Stimulated activated CD4-positive, alpha-beta T cell treated with anti-CD3 and anti-CD28 coated beads, Interleukin-12 subunit alpha, Interleukin-12 subunit beta, amount 100 ng/mL, for 24 hours (primary cell): ENCODE measurements at places on chromosomes 16 and 17.

GRCh38 chr16:77060614-77061013 lies 130.4 kb upstream of the MON1B start:
- no peak for DNase-seq

GRCh38 chr17:65664266-65664665 lies 102.8 kb upstream of the AXIN2 start:
- DNase-seq = no peak

DNA sequence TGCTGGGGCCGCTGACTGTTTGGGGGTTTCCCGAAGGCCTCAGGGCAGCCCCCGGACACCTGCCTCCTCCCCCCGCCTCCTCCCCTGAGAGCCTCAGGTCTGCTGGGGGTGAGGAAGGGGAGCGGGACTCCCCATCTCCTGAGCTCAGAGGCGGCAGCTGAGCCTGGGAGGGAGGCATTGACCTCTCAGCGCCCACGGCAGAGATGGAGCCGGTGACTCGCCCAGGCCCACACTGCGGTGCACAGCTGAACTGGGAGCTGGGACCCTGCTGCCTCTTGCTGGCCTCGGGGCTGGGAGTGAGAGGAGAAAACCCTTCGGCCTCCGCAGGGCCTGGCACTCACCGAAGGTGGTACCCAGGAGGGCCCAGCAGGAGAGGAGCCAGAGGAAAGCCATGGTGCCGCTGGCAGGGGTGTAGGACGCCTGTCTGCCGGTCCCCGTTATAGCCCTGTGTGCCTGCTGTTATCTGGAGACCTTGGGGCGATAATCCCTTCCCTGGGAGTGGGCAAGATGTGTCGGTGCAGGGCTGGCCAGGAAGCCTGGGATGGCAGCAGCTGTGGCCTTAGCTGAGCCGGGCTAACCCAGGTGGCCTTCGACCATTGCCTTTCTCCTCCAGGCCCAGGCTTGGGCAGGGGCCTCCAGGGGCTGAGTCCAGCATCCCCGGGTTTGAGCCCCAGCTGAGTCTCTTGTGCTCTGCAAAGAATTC lies at the start of gene CTRB2:
Gene CTRB2 (minus strand): TSS at position 413 of the 703 bp plus-strand sequence. CDS start 20 bp downstream, at position 393.
- no peak for DNase-seq

GRCh38 chr17:78923660-78924453 lies 1.3 kb downstream of the TIMP2 start:
- DNase-seq = peak; percentile 42

DNA sequence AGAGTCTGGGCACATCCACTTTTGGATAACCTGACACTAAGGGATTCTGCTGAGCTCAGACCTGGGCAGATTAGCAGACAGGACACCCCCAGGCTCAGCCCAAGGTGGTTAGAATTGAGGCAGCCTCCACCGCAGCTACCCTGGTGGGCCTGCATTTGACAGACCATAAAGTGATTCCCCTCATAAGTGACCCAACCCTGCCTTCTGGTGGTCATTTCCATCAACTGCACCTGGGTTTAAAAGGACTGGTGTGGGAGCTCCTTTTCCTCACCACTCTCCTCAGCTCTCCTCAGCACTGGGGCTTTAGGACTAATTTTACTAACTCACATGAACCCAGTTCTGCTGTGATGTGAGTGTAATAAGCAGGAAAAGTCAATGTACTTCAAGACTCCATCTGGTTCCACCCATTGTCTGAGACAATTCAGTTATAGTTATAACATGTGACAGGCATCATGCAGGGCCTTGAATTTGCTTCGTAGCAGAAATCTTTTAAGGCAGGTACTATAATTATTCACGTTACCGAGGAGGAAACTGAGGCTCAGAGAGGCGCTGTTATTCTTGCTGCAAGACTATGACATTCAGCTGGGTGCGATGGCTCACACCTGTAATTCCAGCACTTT lies 42.5 kb downstream of the MYH3 start:
- no peak for DNase-seq

GRCh38 chr16:373848-374615 lies 3.7 kb upstream of the MRPL28 start:
- DNase-seq = no peak

- no peak for DNase-seq
These were observed 235.4 kb upstream of the MON1B start for GRCh38 chr16:76955629-76956028.

- peak; percentile 26 for DNase-seq
These were observed 6.7 kb upstream of the KRT31 start for GRCh38 chr17:41404024-41404671.

DNA sequence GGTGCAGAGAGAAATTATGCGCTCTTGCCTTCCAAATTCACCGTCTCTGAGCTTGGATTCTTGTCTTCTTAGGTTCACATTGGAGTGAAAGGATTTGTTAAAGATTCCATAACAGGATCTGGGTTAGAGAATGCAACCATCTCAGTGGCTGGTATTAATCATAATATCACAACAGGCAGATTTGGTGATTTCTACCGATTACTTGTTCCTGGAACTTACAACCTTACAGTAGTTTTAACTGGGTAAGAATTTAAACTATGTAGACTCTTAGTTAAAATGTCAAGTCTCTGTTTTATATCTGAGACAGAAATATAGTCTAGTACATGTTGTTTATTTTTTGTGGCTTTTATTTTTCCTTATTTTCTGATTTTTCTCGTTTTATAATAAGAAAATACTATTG lies 42.9 kb downstream of the CPD start:
- DNase-seq = no peak

DNA sequence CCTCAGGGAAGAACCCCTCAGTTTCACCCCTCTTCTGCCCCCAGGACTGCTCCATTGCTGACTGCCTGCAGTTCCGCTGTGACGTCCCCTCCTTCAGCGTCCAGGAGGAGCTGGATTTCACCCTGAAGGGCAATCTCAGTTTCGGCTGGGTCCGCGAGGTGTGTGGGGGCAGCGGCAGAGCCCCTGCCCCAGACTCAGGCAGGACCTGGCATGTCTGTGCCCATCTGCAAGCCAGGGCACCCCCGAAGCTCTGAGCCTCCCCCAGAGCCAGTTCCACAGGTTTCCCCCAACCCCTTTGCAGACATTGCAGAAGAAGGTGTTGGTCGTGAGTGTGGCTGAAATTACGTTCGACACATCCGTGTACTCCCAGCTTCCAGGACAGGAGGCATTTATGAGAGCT lies 4.4 kb downstream of the COX6A2 start:
- DNase-seq = no peak

DNA sequence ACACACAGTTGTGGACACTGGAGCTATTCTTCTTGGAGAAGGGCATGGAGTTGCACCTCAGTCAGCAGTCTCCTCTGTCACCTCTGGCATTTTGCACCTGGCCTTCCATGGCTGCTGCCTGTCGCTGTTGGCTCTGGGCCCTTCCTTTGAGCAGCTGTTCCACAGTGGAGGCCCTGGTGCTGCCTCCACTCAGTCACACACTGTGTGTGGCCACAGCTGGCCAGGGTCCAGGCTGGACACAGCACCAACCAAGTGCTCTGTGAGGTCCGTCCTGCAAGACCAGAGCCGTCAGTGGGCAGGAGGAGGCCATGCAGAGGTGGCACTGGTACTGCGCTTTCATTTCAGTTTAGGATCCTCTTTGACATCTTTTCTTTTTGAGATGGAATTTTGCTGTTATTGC lies 21.6 kb upstream of the MED9 start:
- no peak for DNase-seq

DNA sequence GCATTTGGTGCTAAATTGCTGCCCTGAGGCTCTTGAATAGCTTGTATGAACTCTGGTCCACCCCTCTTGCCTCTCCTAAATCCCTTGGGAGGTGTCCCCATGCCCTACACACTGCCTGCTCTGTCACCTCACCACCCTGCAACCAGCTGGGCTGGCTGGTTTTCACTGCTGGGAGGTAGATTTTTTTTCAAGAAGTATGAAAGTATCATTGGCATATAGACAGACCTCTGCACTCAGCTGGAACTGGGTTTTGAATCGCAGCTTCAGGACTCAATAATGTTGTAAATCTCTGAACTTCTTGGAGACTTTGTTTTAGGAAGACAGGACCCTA lies 184.9 kb downstream of the MSI2 start:
- no peak for DNase-seq

- DNase-seq = no peak
These were observed 59.8 kb downstream of the ADCY9 start for GRCh38 chr16:4056161-4057105.

DNA sequence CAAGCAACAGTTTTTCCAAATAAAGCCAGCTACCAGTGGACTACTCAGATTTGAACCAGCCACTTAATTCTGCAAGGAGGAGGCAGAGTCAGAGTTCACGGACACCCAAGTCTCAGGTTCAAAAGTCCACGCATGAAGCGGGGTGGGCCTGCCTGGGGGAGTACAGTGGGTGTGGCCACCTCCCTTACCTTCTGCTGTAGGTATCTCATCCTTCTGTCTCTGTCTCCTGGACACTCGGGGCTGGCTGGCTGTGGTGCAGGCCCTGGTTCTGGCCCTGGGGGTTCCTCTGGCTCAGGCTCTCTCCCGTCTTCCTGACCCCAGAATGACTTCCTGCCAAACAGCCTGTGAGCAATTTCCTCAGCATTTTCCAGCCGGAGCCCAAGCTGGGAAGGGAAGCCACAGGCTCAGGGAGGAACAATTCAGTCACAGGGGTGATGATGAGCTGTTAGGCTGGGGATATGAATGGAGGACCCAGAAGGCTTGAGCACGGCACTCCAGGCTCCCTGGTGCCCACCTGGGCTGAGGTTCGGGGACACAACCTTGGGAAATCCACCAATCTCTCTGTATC lies 101.9 kb downstream of the LITAF start:
- DNase-seq = no peak

GRCh38 chr17:33523577-33523981 lies 230.5 kb upstream of the ASIC2 start:
- no peak for DNase-seq

GRCh38 chr16:84026606-84027005 lies 16.0 kb downstream of the SLC38A8 start:
- DNase-seq = no peak

DNA sequence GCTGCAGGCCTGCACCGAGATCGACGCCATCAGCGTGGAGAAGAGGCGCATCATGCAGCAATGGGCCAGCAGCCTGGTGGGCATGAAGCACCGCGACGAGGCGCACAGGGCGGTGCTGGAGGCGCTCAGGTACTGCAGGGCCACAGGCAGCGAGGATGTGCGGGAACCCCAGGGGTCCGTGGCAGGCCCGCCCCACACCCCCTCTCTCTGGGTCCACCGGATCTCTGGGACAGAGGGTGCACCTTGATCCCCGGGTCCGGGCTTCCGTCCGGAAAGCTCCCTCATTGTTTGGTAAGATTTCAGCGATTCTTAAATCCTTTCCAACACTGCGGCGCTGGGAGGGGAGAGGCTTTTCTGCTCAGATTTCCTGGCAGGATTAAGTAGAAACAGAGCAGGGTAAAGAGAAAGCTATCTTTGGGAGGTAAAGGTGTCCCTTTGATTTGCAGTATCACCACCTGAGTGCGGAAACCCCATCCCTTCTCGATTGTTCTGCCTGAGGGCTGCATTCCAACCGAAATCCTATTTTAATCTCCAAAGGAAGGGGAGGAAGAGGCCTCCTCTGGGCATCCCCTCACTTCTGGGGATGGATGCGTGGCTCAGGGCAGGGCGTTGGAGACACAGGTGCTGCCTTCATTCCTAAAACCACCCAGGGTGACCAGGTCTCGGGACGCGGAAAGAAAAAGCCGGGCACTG lies 29.2 kb downstream of the CCDC40 start:
- no peak for DNase-seq

DNA sequence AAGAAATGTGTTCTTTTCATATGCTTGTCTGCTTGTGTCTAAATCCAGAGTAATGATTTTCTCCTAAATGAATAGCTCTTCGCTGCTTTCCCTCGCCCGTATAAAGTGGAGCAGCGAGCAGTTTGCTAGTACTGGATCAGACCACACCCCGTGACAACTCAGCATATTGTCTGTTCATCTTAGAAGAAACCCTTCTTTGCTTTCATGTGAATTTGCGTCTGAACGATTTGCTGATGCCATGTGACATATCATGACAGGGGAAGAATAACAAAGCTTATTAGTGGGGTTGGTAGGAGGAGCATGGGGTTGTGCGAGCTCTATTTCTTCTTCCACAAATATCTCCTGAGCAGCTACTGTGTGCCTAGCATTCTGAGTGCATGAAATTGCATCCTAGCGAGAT lies 44.1 kb upstream of the CACNG4 start:
- DNase-seq = no peak

DNA sequence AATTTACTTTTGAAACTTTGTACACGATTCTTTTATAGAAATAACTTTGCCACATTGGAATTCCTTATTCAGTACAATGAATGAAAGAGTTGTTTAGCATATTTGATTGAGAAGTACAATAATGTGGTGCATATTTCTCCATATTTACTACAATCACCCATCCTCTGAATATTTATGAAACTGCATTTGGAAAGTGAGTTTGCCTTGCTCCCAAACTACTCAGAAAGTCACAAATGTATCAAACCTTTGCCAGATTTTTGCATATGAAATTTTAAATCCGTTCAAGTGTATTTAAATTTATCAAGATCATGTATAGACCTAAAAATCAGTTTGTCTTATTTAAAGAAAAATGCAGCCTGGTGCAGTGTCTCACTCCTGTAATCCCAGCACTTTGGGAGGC lies 148.7 kb downstream of the CDH11 start:
- DNase-seq = no peak

DNA sequence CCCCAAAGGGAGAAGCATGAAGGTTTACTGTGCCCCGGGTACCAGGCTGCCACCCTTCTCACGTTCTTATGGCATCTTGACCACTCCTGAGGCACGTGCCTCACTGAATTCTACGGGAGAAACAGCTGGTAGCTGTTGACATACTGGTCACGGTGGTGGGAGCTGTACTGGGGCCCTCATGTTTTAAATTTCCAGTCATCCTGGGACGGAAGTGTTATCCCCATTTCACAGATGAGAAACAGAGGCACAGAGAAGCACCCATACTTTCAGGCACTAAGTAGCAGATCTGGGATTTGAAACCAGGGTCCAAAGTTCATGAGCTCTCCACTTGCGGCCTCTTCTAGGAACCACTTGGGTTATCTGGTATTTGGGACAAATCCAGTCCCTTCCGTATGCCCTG lies 26.3 kb upstream of the DOC2B start:
- DNase-seq = no peak

GRCh38 chr17:16878606-16879005 lies 93.3 kb downstream of the TNFRSF13B start:
- no peak for DNase-seq

GRCh38 chr16:28923652-28924398 lies 1.2 kb downstream of the RABEP2 start:
- DNase-seq = no peak

DNA sequence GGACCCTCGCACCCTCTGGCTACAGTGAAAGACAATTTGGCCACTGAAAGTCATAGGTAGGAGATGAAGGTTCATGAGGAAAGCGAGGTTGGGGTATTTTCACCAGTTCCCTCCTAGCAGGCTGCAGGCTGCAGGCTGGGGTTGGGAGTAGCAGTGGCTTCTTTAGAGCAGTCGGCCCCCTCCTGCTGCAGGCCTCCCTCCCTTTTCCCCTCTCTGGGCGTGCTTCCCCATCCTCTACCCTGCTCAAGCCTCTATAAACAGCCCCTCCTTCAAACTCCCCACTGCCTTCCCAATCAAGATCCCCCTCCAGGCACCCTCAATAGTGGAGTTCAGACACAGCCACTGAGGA lies 41.8 kb downstream of the GAS7 start:
- no peak for DNase-seq

GRCh38 chr16:84069540-84069939 lies 26.9 kb upstream of the SLC38A8 start:
- DNase-seq = no peak

GRCh38 chr16:28974007-28974436 lies 556 bp upstream of the SPNS1 start:
- DNase-seq = no peak
